ENCODE measurements at places on chromosomes 6 and 20.

DNA sequence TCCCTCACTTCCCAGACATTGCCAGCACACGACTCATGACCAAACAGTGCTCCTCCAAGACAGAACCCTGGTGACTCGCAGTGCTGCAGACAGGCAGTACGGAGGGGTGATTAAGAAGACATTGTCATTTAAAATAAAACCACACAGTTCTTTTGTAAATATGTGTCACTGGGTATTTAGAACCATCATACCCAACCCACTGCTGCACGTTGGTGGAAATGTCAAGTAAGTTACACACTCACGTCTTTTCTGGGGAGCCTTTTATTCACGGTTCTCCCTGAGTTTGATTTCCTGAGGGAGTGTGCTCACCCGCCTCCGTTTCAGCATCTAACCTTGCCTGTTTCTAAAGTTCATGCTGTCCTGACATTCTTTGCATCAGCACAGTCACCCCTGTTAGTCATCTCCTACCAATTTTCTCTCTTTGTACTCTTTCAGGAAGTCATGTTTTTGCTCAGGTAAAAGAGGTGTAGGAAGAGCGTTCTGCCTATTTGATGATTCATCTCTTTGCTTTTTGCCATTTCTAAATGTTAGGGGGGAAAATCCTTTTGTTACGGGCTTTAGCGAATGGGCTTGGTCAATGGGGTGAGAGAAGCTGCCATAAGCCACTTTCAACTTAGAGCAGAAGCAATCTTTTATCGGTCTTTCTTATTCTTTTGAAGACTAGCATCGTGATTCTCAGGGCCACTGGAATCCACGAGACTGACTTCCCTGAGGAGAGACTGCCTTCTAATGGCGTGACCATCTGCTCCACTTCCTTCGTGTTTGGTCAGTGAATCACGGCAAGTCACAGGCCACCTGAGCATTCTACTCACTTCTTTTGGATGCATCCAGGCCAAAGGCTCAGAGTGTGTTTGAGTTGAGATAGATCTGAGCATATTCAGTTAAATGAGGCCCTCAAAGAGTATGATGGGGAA, 512.8 kb upstream of the JARID2 start:
- peak; percentile 68 for DNase-seq
- no peaks in the 10 kb centered on the region for H3K27me3 ChIP-seq
- H3K27ac ChIP-seq: peak overlapping the region; percentile 95

DNA sequence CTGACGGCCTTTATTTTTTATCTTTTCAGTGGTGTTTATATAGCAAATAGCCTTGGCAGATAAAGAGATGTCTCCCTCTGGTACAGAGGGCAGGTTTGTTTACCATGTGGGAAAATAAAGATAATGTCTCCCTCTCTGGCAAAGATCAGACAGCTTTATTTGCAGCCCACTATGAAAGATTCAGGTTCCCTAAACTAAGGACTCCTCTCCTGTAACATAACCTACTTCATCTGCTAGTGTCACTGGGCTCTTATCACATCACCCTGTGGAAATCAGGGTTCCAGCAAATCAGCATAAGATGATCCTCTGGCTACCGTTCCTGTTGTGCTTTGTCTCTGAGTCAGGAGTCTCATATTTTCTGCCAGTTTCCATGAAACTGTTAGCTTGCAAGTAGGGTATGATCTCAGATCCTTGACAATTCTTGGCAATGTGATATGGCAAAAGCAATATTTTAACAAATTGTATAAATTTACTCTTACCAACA, 3.1 kb downstream of the FBXL4 start:
- DNase-seq: no peak
- H3K36me3 ChIP-seq: peaks cover 48% of the 10 kb centered on the region
- H3K4me1 ChIP-seq: peaks cover 42% of the 10 kb centered on the region
- no peak overlapping the region for H3K27ac ChIP-seq

DNA sequence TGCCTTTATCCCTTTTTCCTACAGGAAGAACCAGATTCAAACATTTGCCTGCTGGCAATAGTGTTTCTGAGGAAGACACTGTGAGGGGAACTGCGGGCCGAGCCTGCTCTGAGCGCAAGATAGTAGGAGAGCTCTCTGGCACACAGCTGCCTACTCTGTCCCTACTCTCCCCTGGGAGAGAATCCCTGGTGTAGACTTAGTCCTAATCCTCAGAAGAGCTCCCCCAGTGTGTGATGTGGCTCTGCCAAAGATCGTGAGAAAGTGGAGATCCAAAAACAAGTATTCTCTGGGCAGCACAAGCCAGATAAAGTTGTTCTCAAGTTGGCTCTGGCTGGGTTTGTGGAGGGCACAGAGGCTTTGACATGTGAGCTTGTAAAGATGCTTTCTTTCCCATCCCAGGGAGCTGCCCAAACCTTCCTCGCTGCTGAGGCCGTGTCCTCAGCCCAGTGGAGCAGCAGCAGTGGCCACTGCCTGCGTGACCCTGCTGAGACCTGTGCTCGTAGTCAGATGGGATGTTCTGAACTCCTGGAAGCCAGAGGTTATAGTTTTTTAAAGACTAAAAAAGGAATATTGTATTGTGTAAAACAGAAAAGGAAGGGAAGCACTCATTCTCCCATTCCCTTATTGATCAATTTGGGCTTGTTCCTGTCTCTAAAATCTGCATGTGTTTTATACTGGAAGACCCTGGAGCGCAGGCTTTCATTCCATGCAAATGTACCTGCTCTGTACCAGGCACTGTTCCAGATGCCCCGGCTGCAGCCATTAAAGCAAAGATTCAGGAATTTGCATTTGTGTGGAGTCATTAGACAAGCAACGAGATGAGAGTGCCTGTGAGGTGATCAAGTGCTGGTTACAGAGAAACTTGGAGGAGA, 30.7 kb downstream of the PNLDC1 start:
- no peaks in the 10 kb centered on the region for H3K27me3 ChIP-seq
- DNase-seq: no peak
- no peaks in the 10 kb centered on the region for H3K36me3 ChIP-seq
- H3K4me3 ChIP-seq: no peak overlapping the region
- no peak overlapping the region for H3K27ac ChIP-seq

GRCh38 chr6:155309150-155309549, 5.1 kb downstream of the TFB1M start:
- DNase-seq: no peak
- peaks cover 48% of the 10 kb centered on the region for H3K4me1 ChIP-seq
- no peak overlapping the region for H3K4me3 ChIP-seq
- H3K27ac ChIP-seq: no peak overlapping the region

DNA sequence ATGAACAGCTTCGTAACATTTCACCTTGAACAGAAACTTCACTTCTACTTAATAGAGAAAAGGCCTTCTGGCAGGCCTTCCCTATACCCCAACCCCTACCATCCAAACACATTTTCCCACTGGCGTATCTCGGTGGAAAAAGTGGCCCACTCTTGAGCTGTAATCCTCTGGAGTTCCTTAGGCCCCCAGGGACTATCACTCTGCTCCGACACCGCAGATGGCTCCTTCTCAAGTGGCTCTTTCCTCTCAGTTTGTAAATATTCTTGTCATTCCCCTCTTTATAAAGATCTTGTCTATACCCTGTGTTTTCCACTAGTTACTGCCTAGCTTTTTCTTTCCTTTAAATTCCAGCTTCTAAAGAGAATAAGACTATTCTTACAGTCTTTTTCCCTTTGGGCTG, 108.7 kb downstream of the MYB start:
- H3K27ac ChIP-seq: no peak overlapping the region
- no peaks in the 10 kb centered on the region for H3K4me1 ChIP-seq
- H3K4me3 ChIP-seq: no peak overlapping the region
- H3K27me3 ChIP-seq: no peaks in the 10 kb centered on the region
